CMK (cell line): ENCODE measurements at places on chromosomes 16 and 17.

DNA sequence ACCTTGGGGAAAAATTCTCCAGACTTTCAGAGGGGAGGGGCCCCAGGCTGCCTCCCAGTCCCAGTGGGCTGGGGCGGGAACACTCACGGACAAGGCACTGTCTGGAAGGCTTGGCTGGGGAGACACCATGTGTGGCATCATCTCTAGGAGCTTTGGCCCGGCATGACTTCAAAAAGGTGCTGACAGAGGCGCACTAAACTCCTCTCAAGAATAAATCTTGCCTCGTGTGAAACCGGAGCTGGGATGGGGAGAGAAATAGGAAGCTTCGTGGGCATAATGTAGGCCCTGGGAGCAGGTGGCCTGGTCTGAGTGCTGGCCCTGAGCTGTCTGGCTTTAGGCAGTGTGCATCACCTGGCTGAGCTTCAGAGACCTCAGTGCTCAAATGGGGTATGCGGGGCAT, 5.7 kb downstream of the WSCD1 start:
- no peak for DNase-seq

DNA sequence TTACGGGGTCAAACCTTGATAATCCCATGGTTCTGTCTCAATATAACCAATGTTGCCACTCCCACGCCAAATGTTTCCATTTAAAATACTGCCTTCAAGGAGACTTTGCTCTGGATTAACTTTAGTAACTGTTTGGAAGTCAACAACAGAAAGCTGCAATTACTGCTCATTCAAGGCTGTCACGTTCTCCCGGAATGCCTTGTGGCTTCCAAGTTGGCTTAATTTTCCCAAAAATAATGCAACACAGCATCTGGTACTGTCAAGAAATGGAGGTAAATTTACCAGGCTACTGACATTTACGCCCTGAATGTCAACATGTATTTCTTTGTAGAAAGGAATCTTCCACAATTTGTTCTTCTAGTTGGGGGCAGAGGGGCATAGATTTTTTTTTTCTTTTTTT, 38.2 kb downstream of the GPRC5B start:
- DNase-seq: no peak

GRCh38 chr17:73304438-73304837, 7.4 kb downstream of the CDC42EP4 start:
- no peak for DNase-seq

- DNase-seq: no peak
Measured at GRCh38 chr17:2734939-2735338, 14.5 kb downstream of the CCDC92B start.

GRCh38 chr16:51175081-51175480, 24.0 kb upstream of the SALL1 start:
- no peak for DNase-seq

DNA sequence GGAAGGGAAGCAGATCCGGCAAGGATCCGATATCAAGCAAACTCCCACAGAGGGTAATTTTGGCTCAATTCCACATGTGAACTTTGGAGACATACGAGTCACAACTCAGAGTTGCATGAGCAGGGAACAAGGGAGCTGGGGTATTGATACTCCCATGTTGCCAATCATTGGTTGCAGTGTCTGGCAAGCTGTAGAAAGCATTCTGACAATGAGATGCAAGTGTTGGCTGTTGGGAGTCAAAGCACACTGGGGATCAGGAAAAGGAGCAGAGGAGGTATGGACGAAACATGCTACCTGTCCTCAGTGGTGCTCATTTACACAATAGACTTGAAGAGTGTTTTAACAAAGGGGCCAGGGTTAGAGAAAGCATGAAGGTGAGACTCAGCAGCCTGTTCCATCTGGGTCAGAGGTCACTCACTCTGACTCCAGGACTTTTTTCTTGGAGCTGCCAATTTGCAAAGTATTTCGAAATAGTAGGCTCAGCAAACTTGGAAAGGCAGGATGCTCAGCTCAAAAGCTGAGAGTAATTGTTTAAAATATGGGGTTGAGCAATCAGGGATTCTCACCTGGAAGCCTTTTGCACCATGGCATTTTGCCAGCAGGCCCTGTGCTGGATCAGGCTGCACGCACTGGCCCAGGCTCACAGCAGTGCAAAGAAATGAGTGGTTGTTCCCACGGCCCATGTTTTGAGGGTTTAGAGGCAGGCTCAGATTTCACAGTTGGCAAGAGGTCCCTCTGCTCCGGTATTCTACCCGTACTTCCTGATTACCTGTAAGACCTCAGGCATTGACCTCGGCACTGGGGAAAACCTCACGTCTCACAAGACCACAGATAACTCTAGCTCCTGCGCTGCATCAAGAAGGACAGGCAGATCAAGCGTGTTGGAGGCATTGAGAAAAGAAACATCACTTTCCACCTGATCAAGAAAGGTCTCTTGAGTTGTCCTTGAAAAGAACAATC, 17.6 kb upstream of the NKD1 start:
- no peak for DNase-seq

- DNase-seq: no peak
Measured at GRCh38 chr17:3026125-3026855, 37.1 kb downstream of the OR1D5 start.

DNA sequence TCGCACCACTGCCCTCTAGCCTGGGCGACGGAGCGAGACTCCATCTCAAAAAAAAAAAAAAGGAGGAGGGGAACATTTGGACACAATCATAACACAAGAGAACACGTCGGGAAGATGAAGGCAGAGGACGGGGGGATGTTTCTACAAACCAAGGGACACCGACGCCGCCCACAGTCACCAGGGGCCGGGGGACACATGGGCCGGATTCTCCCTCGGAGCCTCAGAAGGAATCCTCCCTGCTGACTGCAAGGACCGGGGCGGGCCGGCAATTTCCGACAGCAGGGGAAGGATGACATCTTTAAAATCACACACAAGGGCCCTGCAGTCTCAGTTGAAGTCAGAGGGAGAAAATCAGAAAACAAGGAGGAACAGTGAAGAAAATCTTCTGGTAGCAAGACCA, 8.1 kb upstream of the CHMP6 start:
- DNase-seq: no peak

- DNase-seq: no peak
Measured at GRCh38 chr16:73713251-73713650, 583.4 kb upstream of the PSMD7 start.

- DNase-seq: no peak
Measured at GRCh38 chr17:4534928-4535666, 20.1 kb downstream of the MYBBP1A start.

DNA sequence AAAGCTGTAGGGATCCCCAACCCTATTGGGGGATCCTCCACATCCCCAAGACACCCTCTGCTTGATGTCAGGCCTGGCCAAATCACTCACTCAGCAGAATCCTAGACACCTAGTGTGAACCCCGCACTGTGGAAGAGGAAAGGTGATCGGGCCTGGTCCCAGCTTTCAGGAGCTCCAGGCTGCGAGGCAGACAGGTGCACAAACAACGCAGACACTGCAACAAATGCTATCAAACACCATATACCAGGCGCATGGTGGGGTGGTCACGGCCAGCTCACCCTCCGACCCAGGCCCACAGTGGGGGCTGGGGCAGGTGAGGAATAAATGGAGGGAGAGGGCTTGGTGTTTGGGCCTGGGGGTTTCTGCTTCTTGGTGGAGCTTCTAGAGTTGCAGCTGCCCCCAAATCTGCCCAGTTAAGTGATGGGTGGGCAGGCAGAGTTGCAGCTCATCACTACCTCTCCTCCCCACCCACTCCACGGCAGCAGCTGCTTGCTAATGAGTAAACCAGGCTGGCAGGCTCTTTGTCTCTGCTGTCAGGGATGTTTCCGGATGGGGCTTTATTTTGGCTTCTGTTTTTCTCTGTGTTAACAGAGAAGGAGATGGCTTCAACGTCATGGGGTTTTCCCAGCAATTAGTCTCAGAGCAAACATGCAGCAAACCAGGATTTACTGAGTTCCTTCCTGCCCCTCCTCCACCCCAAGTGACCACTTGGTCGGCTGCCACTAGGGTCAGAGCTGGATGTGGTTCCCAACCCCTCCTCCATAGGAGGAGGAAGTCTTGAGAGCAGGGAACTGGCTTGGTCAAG, 46.6 kb downstream of the PECAM1 start:
- DNase-seq: no peak

DNA sequence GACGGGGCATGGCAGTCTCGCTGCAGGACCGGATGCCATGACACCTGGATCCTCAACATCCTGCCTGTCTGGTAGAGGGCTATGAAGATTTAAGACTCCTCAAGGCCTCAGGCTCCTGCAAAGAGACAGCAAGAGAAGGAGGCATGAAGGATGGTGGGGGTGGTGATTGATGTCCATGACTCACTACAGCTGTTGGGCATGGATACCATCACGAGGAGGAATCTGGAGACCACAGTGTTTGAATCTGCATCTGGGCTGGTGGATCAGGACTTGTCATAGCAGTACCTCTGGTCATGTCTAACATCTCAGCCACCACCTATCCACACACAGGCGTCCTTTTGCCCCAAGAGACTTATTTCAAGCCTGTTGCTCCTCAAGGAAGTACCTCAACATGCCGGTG, 50.2 kb upstream of the WSCD1 start:
- no peak for DNase-seq

GRCh38 chr17:27553019-27553511, 77.9 kb upstream of the LGALS9 start:
- DNase-seq: no peak

DNA sequence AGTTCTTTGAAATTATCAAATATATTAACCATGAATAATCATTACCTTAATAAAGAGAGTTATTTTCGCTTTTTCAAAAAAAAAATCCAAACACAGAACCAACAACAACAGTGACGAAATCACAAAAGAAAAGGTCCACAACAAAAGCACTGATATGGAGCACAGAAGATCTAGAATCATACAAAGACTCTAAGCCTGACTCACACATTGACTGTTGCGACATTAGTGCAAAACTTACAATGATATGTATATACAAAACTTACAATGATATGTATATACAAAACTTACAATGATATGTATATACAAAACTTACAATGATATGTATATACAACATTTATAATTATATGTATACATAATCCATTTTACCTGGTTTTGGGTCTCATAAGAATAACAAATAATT, 117.7 kb downstream of the USP22 start:
- no peak for DNase-seq

DNA sequence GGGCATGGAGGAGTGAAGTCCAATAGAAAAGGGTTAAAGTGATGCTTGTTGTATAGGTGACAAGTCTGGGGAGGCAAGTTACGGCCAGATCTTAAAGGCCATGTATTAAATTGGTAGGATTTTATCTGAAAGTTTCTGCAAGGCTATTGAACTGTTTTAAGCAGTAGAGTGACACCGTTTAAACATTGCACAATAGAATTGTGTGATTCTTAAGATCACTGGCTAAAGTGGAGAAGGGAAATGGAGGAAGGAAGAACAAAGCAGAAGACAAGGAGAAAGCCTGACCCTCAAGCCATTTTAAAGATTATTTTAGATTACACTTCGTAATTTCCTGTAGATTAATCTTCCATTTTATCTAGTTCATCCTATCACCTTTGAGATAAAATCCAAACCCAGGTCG, 5.6 kb upstream of the MPHOSPH6 start:
- DNase-seq: no peak

DNA sequence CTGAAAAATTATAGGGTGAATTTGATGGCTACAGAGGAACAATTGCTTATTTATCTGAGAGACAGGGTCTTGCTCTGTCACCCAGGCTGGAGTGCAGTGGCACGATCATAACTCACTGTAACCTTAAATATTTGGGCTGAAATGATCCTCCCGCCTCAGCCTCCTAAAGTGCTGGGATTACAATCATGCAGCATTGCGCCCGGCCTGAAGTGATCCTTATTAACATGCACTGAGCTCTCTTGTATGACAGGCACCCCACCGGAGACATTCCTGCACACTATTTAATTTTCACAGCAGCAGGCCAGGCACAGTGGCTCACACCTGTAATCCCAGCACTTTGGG, 77.7 kb downstream of the CNGB1 start:
- no peak for DNase-seq

GRCh38 chr16:78269256-78269655, 169.8 kb downstream of the WWOX start:
- DNase-seq: no peak

- DNase-seq: no peak
Measured at GRCh38 chr16:68328860-68329390, 18.1 kb downstream of the PRMT7 start.

DNA sequence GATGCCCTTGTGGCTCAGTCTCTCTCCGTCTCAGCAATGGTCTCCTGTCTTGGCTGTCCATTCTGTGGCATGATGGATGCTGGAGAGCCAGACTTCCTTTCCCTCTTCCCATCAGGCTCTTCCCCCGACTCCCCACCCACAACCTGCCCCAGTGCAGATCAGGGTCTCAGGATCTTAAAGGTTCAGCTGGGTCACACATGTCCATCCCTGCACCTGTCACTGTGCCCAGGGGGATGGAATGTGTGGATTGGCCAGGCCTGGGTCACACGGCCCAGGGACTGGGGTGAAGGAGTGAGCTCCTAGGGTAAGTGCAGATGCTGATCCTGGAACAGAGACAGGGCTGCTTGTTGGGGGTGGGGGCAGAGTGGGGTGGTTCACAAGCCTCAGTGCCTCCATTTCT, 23.0 kb downstream of the ADGRG5 start:
- DNase-seq: no peak

DNA sequence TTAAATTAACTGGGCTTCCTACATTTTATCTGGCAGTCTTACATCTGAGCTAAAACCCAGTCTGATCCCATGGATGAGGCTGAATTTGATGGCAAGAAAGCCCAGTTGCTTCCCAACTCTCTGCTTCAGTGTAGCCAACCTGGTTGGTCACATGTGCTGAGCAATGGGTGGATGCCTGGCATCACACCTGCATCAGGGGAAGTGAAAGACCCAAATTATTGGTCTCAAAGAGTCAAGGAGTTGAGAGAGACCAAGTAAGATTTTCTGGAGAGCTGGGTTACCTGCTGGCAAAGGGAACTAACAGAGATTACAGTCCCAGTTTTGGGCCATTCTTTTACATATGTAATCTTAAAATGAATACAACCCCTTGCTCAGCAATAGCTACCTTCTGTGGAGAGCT, 38.8 kb downstream of the RGS9 start:
- no peak for DNase-seq

DNA sequence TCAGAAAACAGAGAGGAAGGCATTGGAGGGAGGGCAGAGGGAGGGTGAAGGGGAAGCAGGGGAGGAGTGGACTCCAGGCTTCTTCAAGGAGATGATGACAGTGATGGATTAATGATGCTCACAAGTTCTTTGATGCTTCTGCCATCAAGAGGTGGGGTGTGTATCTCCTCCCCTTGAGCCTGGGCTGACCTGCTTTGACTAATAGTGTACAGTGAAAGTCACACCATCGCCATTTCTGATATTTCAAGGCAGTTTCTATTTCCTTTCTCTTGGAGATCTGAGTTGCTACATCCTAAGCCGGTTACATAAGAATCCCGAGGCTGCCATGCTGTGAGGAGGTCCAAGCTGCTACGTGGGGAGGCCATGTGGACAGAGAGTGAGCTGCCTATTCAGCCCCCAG, 312.5 kb downstream of the MAF start:
- DNase-seq: no peak

- no peak for DNase-seq
Measured at GRCh38 chr16:28110074-28110473, 46.6 kb upstream of the GSG1L start.

DNA sequence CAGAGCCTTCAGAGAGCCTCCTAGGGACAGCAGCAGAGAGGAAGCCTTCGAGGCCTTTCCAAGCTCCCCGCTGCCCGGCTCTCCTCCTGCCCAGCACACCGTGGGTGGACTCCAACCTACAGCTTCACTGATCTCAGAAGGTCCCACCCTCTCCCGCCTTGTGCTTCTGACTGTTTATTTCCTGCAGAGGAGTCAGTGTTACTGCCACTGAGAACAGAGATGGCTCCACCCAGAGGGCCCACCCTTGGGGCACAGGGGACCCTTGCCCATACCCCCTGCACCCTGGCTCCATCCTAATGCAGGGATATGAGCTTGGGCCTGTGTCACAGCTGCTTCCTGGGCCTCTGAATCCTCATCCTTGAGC, 52.8 kb upstream of the TOB1 start:
- DNase-seq: no peak
